ENCODE measurements at places on chromosomes 1 and 21. TPM values are rescaled to one million over a fixed set of nuclear protein-coding genes. Genes with fewer than 3 reads are reported as not detected.

The MACF1 gene
- total RNA-seq = 135 TPM

The PTAFR gene
- under 0.01 TPM for total RNA-seq

The SV2A gene
- 16.0 TPM for total RNA-seq

The SFN gene
- 1.8 TPM for total RNA-seq

The MX2 gene
- total RNA-seq = 0.63 TPM

The TYW3 gene
- 19.4 TPM for total RNA-seq

The PCAT6 gene
- 0.16 TPM for total RNA-seq

The PLD5 gene
- not detected for total RNA-seq

The LENEP gene
- not detected for total RNA-seq

The PCP4 gene
- not detected for total RNA-seq

The CSF3R gene
- under 0.01 TPM for total RNA-seq

The AP4B1 gene
- total RNA-seq = 13.9 TPM
